ENCODE measurements at places on chromosomes 1 and 21.
A peak's percentile ranks its signal among the peaks of the same experiment; 100 is the strongest.

DNA sequence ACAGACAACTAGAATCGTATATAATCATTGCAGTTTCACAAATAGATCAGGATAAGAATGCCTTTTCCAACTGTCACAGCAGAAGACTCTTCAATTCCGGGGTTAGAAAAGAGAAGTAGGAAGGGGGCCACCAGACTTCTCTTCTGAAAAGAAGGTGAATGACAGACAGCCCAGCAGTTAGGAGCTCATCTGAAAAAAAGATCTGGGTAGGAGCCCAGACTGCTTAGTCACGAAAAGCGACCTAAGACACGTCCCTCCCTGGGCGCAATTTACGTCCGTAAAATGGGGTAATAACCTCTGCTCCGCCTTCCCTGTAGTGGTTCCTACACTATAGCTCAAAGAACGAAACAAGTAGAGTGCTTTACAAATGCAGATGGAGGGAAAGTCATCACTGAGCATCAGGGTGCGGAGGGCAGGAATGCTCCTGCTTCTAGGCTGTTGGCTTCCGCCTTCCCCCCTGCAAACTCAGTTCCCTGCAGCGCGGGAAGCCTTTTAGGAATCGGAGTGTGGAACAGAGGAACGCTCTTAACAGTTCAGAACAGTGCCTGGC is 582 bp downstream of the ORC1 start:
- H3K27me3 ChIP-seq, result no peaks in the 10 kb centered on the region
- no peak for DNase-seq
- peaks cover 7% of the 10 kb centered on the region for H3K36me3 ChIP-seq
- H3K4me3 ChIP-seq, result peak overlapping the region; percentile 68

DNA sequence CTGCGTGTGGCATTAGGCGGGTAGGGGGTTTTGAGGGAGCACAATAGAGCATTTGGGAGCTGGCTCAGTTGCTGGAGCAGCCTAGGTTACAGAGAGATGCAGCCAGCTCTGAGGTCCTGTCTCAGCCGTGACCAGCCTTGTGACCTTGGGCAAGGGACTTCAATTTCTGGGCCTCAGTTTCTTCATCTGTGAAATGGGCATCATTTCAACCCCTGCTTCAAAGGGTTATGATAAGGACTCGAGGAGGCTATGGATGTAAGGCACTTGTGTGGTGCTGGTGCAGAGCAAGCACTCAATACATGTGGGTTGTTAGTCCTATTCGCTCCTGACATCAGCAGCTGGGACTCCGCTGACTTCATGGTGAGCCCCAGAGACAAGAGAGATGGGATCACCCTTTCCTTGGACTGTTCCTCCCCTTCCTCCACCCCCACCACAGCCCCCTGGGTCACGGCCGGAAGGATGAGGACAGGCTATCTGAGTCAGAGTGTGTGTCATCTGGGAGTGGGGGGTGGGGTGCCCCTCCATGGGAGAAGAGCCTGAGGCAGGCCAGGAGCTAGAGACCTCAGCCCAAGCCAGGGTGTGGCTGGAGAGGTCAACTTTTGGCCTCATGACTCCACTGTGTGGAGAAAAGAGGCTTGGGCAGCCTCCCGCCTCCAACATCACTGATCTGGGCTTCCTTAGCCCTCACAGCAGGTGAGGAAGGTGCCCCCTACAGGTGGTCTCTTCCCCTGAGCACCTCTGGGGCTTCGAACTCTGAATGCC is 71.4 kb upstream of the ZBTB40 start:
- H3K4me3 ChIP-seq, result no peak overlapping the region
- no peak overlapping the region for H3K27ac ChIP-seq
- H3K36me3 ChIP-seq, result no peaks in the 10 kb centered on the region
- H3K4me1 ChIP-seq, result no peaks in the 10 kb centered on the region
- no peak for DNase-seq

- no peaks in the 10 kb centered on the region for H3K27me3 ChIP-seq
- H3K36me3 ChIP-seq, result no peaks in the 10 kb centered on the region
- H3K4me1 ChIP-seq, result no peaks in the 10 kb centered on the region
- no peak overlapping the region for H3K27ac ChIP-seq
- no peak for DNase-seq
These were observed 1644.0 kb upstream of the B3GALT2 start for GRCh38 chr1:194830387-194830786.

GRCh38 chr21:22795644-22796043 is 1797.4 kb downstream of the NCAM2 start:
- H3K4me1 ChIP-seq, result no peaks in the 10 kb centered on the region
- no peaks in the 10 kb centered on the region for H3K36me3 ChIP-seq
- no peaks in the 10 kb centered on the region for H3K27me3 ChIP-seq
- no peak for DNase-seq
- H3K27ac ChIP-seq, result no peak overlapping the region

- peaks cover 100% of the 10 kb centered on the region for H3K36me3 ChIP-seq
- no peaks in the 10 kb centered on the region for H3K4me1 ChIP-seq
- no peak for DNase-seq
- no peaks in the 10 kb centered on the region for H3K27me3 ChIP-seq
- no peak overlapping the region for H3K27ac ChIP-seq
These were observed 12.1 kb downstream of the SFPQ start for GRCh38 chr1:35180776-35181374.

DNA sequence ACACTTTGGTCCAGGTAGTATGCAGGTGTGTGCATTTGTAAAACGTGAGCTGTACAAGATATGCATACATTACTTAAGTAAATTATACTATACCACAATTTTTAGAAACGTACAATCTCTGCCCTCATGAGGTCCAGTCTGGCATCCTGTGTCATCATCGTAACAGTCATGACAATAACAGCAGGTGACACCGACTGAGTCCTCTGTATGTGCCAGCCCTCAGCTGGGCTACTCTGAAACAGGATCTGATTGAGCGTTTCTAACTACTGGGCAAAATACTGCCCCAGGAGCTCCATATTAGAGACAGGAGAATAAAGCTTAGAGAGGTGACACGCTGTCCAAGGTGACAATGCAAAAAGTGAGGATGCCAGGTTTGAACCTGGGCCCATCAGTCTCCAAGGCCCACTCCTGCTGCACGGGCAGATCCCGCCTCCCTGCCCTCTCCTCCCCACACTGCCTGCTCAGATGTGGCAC is 47.2 kb upstream of the ECE1 start:
- no peaks in the 10 kb centered on the region for H3K36me3 ChIP-seq
- no peaks in the 10 kb centered on the region for H3K27me3 ChIP-seq
- H3K27ac ChIP-seq, result peak overlapping the region; percentile 93
- DNase-seq, result no peak
- H3K4me3 ChIP-seq, result no peak overlapping the region
- peaks cover 94% of the 10 kb centered on the region for H3K4me1 ChIP-seq

GRCh38 chr1:201652181-201652580 is 113.3 kb downstream of the NAV1 start:
- H3K27me3 ChIP-seq, result no peaks in the 10 kb centered on the region
- H3K4me3 ChIP-seq, result no peak overlapping the region
- no peaks in the 10 kb centered on the region for H3K36me3 ChIP-seq
- H3K4me1 ChIP-seq, result peaks cover 77% of the 10 kb centered on the region

DNA sequence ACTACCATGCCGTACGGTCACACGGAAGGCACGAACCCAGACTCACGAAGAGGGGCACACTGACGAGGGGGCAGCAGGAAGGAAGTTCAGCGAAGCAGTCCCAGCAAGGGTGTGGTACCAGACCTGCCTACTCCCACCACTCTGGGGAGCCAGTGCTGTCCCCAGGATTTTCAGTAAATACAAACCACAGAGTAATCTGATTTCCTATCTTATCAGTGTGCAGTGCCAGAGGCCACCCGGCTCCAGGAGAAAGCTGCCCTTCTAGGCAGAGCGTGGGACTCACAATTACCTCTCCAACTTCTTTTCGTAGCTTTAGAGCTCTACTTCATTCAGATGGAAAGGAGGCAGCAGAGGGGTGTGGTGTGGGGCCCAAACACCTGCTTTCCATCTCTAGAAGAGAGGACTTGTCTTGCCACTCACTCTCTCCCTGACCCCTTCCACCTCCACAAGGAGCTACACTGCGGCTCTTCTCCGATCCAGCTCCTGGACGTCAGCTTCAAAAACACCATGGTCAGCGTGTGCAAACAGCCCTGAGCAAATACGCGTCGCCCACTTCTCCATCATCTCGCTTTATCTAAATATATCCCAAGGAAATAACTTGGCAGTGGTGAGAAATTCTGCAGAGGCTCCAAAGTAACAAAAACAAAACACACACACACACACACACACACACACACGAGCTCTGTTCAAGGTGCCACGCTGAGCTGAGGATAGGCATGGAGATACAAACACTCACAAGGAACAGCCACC is 98.5 kb downstream of the MRPL37 start:
- H3K4me3 ChIP-seq, result no peak overlapping the region
- peak overlapping the region; percentile 92 for H3K27ac ChIP-seq
- no peaks in the 10 kb centered on the region for H3K36me3 ChIP-seq

- H3K27ac ChIP-seq, result no peak overlapping the region
- no peaks in the 10 kb centered on the region for H3K27me3 ChIP-seq
These were observed 561.6 kb downstream of the PLA2G4A start for GRCh38 chr1:187390215-187390818.

- H3K27me3 ChIP-seq, result no peaks in the 10 kb centered on the region
- H3K36me3 ChIP-seq, result no peaks in the 10 kb centered on the region
- no peak for DNase-seq
- no peaks in the 10 kb centered on the region for H3K4me1 ChIP-seq
These were observed 46.6 kb upstream of the GPR37L1 start for GRCh38 chr1:202076050-202076511.

- no peaks in the 10 kb centered on the region for H3K4me1 ChIP-seq
- H3K27ac ChIP-seq, result no peak overlapping the region
- no peak overlapping the region for H3K4me3 ChIP-seq
- no peaks in the 10 kb centered on the region for H3K27me3 ChIP-seq
These were observed 56.6 kb downstream of the ZNF281 start for GRCh38 chr1:200353232-200353631.

DNA sequence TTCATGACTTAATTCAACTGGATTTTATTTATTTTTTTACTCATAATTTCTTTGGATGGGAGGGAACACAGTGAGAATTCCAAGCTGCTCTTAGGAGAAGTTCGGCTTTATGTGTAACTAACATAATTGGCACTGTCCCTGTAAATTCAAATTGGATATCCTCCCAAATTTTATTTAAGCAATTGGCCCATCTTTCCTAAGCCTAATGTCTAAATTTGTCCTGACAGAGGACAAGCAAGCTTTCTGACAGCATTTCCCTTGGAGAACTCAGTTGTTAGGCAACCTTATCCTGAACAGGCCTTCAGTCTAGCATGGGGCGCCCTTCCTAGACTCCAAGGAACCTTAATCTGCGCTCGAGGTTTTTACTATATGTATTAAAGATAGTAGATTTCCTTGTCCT is 550.3 kb downstream of the NUF2 start:
- no peaks in the 10 kb centered on the region for H3K36me3 ChIP-seq
- H3K27ac ChIP-seq, result no peak overlapping the region
- no peaks in the 10 kb centered on the region for H3K4me1 ChIP-seq
- DNase-seq, result no peak
- no peaks in the 10 kb centered on the region for H3K27me3 ChIP-seq
- H3K4me3 ChIP-seq, result no peak overlapping the region

DNA sequence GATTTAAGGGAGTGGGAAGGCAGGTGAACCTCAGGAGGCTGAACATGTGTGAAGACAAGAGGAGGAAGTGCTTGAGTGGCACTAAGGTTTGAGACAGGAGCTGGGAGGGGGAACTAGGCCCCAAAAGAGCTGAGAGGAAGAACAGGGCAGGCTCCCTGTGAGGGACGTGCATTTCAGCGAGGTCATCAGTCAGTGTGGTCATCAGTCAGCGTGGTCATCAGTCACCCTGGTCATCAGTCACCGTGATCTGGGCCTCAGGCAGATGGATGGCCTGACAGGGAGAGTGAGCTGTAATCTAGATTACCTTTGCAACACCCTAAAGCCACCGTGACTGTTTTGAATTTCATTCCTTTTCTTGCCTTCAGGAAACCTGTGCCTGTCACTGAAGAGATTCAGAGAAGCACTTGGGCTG is 29.1 kb downstream of the VTCN1 start:
- DNase-seq, result no peak
- no peaks in the 10 kb centered on the region for H3K27me3 ChIP-seq
- no peaks in the 10 kb centered on the region for H3K4me1 ChIP-seq
- no peak overlapping the region for H3K4me3 ChIP-seq
- H3K36me3 ChIP-seq, result no peaks in the 10 kb centered on the region
- H3K27ac ChIP-seq, result no peak overlapping the region

DNA sequence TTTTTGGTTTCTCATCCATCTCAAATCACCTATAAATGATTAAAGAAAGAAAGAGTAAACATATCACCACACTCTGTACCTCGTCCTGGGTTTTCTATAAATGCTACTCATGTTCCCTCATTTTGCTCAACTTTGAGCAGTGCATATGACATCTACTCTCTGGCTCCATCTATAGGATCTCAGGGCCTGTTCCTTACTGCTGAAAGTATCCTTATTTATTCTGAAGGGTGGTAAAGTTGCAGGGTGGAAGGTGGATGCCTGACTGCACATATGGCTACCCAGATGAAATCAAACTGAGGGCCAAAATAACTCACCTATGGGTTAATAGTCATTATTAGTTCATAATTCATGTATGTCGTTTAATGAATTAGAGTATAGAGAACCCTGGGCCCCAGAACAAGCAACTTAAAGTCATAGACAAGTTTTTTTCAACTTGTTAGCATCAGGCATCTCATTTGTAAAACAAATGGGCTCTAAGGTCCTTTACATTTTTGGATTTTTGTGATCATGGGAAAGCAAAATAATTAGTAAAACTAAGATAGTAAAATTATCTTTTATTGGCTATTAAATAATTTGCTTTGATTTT is 46.5 kb downstream of the NCF2 start:
- no peak for DNase-seq
- no peaks in the 10 kb centered on the region for H3K4me1 ChIP-seq
- H3K4me3 ChIP-seq, result no peak overlapping the region
- peaks cover 17% of the 10 kb centered on the region for H3K36me3 ChIP-seq
